ENCODE measurements at places on chromosomes 12 and 14.

- no peak for DNase-seq
Observed at GRCh38 chr12:124884587-124885438, 21.1 kb upstream of the SCARB1 start.

DNA sequence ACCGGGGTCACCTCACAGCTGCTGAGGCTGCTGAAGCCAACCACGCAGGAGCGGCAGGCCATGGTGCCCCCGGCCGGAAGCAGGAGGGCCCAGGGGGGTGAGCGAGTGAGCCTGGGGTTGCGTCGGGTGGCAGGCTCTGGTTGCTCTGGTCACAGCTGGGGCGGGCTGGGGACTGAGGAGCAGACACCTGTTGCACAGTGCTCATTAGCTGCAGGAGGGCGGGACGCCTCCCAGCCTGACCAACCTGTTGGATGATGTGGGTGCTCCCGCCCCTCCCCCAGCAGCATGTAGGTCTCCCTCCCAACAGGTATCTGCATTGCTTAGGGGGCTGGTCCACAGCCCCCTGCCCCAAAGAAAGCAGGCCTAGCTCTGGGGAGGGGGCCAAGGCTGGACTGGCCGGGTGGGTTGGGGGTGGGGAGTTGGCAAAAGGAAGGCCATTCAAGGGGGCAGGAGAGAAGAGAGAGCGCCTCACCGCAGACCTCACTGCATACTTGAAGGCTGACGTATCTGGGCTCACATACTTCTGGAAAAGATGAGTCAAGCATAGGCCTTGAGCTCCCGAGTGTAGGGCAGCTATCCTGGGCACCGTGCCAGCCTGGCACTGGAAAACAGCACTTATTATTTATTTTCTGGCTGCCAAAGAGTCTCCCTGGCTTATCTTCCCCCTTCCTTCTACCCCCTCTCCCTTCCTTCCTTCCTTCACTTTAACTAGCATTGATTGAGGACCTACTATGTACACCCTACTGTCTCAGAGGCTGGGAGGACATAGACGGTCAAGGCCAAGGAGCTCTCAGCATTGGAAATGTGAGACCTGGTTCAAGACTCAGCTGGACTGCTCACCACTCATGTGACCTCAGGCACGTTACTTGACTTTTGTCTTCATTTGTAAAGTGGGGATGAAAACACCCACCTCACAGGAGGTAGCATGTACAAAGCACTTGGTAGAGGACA, at the start of gene KRT80:
Gene KRT80 (minus strand): TSS at position 174 of the 951 bp plus-strand sequence. CDS start 112 bp downstream, at position 62.
- no peak for DNase-seq

GRCh38 chr12:54616933-54617680, 17.6 kb downstream of the LACRT start:
- no peak for DNase-seq

DNA sequence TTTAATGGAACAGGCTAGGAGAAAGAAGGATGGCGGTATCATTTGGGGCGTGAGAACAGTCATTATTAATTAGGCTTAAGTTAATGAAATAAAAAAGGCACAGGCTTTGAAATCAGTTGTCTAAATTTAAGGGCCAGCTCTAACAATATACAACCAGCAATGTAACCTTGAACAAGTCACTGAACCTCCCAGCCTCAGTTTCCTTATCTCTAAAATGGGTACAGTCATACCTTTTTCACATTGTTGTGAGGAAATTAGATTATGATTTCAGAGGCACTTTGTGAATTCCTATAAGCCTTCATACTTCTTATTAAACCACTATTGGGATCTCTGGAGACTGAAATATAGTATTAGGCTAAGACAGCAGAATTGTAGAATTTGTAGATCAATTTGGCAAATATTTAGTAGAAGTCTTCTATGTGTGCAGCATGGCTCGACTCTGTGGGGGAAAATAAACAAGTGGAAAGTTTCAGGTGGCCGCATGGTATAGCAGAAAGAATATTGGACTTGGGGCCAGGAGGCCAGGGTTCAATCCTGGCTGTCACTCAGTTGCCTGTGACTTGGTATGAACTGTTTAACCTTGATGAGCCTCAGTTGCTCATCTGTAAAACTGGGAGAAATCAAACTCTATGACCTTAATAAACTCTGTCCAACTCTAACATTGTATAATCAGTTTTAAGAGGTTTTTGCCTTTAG, 117.7 kb downstream of the ETV6 start:
- DNase-seq: no peak

DNA sequence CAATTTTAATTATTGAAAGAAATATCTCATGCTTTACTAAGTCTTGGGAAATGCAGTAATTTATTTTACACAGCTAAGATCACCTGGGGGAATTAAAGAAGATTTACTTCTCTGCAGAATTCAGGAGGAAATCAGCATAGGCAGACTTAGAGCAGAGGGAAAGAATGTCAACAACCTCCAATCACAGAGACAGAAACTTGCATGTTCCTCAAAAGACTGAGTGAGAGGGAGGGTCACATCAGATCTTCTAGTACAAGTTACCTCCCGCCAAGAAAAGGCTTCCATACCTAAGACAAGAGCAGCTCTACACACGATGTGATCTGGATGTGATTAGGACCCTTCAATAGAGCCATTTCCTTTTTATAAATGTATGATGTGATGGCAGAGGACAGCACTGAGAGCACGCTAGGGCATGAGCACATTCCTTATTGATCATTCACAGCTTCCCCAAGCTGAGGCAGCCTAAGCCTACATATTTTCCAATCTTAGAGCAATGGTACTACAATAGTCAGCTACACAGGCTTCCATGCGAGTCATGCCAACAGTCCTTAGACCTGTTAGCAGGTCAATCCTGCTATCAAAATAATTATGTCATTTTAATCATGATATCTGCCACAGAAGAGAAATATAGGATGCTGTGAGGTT, 403.3 kb downstream of the ETNK1 start:
- DNase-seq: no peak

DNA sequence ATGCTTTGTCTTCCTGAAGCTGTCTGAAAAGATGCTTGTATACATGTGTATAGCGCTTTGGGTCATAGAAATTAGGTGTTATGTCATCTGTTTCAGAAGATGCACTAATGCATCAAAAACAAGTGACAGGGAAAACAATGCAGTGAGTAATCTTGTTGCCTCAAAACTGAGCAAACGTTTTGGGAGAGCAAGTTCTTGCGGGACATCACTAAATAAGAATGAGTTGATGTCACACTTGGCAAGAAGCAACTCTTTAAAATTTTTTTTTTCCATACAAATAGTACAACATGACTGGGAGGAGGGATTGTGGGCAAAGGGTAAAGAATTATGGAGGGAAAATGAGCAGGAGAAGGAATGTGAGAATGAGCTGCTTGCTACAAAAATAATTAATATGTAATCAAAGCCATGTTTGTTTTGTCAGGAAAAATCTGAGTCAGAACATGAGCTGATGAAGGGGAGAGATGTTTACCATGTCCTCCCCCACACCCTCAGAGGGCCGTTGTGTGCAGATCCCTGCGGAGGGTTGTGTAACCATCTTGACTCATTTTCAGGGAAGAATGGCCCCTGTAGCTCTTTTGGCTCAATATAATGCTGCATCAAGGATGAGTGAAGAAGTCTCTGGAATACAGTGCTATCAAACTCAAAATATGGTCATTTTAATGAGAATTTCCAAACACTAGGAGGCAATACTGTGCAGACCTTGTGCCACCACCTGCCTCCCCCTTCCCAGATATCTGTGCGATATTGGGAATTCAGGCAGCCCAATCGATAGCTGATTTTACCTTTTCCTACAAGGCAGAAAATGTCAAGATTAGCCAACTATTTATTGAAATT, 41.4 kb downstream of the BORCS5 start:
- no peak for DNase-seq

DNA sequence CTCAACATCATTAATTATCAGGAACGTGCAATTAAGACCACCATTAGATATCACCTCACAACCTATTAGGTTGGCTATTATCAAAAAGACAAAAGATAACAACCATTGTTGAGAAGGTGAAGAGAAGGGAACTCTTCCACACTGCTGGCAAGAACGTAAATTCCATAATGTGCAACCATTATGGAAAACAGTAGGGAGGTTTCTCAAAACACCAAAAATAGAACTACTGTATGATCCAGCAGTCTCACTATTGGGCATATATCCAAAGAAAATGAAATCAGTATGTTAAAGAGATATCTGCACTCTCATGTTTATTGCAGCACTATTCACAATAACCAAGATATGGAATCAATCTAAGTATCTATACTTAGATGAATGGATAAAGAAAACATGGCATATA, 51.6 kb upstream of the OR4E1 start:
- no peak for DNase-seq

DNA sequence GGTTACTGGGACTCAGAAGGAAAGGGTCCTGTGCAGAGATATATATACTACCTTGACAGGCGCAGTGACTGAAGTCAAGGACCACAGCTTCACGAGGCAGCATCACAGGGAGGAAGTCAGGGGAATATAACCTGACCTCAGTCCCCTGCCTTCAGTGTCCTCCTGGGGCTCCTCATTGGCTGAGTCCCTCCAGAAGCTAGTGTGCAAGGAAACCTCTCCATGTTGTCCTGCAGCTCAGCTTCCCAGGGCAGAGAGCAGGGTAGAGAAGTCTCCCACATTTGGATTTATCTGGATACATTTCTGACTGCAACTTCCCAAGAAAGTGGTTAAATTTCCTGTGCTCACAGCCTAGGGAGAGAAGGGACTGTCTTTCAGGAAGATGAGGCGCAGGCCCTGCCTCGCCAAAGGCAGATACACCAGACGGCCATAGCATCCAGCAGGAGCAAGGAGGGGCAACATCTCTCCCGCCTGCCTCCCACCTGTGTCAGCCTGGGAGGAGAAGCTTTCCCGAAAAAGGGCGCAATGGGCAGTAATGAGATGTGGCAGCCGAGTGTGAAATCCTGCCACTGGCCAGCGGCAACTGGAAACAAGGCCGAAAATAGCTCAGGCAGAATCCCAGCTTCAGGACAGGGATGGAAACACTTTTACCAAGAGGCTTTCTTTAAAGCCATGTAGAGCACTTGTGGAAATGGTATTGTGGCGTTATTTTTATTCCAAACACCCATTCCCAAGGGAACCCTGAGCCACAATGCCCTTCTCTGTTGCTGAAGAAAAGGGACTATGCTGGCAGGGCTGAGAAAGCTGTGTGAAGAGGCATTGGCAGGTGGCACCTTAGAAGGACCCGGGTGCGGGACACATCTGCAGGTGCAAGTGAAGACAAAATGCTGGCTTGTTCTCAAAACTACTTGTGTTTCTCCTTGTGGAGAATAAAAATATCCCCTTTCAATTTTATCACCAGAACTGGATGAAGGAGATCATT, 54.9 kb upstream of the HIF1A start:
- no peak for DNase-seq

GRCh38 chr12:130086797-130087196, 75.5 kb upstream of the FZD10 start:
- no peak for DNase-seq
